ENCODE measurements at places on chromosomes 13 and 19.
A peak's percentile ranks its signal among the peaks of the same experiment; 100 is the strongest.

- DNase-seq = no peak
Observed at GRCh38 chr19:58003174-58003828, 681 bp upstream of the ZNF606 start.

DNA sequence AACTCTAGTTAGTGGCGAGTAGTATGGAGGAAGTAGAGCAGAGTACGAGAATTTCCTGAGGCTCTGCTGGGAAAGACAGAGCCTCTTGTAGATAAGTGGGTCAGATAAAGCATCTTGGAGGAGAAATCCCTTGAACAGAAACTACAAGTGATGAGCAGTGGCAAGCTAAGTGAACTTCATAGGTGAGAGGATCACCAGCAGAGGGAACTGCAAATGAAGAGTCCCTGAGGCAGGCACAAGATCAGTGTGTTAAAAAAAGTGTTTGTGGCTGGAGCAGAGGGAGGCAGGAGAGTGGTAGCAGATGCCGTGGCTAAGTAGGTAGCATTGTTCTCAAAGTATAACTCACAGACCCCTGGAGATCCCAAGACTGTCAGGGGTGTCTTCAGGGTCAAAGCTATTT is 437.6 kb downstream of the HS6ST3 start:
- DNase-seq = no peak

DNA sequence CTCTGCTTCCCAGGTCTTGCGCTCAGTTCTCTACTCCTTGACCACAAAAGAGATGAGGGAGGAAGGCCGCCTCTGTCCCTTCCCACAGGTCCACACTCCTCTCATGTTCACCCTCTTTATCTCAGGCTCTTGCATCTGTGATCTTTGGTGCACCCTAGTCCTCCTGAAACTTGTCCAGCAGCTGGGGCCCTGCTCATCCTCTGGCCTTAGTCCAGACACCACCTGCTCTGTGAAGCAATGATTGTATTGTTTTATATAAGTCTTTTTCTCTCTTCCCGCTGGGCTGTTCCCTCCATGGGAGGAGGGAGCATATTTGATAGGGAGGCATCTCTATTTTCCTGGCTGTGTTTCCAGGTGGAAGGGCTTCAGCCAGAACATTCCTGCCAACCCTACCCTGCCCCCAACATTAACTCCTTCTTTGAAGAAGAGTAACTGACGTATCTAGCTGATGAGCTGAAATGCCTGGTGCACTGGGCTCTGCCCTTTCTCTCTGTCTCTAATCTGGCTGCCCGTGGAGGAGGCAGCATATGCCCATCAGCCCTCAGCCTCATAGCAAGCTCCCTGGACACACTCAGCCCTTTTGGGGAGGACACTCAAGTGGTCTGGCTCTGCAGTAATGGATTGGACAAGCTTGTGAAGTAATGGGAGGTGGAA is 38.2 kb upstream of the SIAH3 start:
- no peak for DNase-seq

- no peak for DNase-seq
Observed at GRCh38 chr13:44169018-44169911, 204.4 kb upstream of the SERP2 start.

DNA sequence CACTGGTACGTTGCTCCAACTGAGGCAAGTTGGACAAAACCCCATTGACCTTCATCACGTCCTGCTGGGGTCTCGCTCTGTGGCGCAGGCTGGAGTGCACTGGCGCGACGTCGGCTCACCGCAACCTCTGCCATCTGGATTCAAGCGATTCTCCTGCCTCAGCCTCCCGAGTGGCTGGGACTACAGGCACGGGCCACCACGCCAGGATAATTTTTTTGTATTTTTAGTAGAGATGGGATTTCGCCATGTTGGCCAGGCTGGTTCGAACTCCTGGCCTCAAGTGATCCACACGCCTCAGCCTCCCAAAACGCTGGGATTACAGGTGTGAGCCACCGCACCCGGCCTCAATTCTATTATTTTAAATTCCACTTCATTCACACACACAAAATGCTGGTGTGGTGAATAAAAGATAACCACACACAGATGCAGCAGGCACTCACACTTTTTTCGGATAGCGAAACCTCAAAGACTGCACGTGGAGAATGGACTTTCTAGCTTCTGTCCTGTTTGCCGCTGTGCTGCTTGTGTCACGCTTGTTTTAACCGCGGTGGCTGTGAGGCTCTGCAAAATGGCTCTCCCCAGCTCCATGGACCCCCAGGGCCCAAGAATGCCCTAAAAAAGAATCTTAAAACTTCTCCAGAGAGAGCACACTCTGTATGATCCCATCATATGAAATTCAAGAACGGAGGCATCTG is 58.4 kb downstream of the COL4A1 start:
- DNase-seq = no peak

GRCh38 chr13:100530671-100531213 is 57.8 kb downstream of the GGACT start:
- peak; percentile 79 for DNase-seq

DNA sequence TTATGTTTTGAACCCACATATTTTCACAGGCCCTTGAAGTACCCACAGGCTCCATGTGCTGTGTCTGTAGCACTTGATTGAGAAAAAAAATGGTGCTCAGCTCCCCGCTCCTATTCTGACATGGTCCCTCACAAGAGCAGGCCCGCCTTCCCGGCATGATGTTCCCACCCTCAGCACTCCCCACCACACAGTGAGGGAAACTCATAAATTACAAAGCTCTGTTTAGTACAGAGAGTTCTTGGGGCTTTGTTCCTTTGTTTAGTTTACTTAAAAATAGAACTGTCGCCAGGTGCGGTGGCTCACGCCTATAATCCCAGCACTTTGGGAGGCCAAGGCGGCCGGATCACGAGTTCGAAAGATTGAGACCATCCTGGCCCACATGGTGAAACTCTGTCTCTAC is 25.9 kb upstream of the ABCC4 start:
- DNase-seq = no peak

GRCh38 chr13:37869756-37870488 is at the start of gene TRPC4:
Gene TRPC4 (minus strand): TSS chr13:37869772. CDS start chr13:37783333, 86,439 bp downstream.
- peak; percentile 71 for DNase-seq

GRCh38 chr13:73656863-73657262 is 477.3 kb downstream of the KLF12 start:
- no peak for DNase-seq

GRCh38 chr19:2239173-2239572 is 2.5 kb downstream of the SF3A2 start:
- no peak for DNase-seq
